ENCODE measurements at places on chromosomes 3 and 15.
A peak's percentile ranks its signal among the peaks of the same experiment; 100 is the strongest.

DNA sequence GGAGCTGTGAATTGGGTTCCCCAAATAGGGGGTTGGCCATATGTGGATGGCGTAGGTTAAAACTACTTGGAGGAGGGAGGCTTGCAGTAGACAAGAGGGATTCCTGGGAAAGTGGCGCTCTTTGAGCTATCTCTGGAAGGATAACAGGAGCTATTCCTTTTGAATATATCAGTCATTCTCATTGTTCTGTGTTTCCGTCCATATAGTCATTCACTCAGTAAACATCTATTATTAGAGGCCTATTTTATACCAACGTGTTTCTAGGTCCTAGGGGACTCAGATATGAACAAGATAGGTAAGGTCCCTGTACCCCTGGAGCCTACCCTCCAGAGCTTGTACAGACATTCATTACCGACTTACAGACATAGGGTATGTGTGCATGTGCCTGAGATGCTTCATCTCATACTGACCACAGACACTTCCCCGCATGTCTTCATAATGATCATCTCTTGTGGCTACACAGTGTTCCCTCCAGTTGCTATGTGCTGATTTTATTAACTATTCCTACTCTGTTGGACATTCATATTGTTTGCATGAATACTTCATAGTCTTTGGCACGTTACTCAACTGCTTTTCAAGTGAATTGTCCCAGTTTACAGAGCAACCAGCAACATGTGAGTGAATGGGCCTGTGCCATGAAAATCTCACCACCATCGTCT is 55.8 kb upstream of the VILL start:
- no peak for DNase-seq

DNA sequence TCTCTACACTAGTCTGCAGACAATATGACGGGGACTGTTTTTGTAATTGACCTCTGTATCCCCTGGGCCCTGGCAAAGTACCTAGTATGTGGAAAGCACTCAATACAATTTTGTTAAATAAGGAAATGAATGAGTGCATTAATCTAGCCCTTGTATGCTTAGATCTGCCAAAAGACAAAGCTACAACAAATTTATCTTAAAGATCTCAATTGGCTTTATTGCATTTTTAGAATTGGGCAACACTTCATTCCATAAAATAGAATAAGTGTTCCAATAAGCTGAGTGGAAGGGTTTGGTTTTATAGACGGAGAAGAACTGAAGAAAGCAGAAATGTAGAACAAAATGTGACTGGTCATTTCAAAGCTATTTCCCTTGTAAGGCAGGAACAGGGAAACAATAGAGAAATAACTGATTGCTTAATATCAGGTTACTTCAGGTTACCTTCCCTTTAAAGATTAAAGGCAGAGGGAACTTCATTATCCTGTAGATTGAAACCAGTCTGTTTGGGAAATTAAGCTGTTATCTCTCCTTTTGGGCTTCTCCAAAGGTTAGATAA is 108.3 kb upstream of the MME start:
- DNase-seq, result no peak

- no peak for DNase-seq
These were observed 80.9 kb downstream of the NECTIN3 start for GRCh38 chr3:111152496-111152895.

DNA sequence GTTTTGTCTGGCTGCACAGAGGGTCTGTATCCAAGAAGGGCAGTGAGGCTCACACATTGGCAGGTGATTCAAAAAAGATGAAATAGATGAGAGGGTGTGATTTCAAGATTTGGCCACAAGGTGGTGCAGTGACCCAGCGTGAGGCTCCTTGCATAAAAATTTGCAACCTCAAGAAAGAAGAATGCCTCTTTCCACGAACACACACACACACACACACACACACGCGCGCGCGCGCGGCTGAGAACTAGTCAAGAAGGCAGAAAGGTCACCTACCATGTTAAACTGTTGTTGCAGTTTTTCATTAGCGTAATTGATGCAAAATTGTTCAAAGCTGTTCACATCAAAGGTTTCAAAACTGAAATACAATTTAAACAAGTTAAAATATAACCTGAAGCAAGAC is 39.2 kb downstream of the MYO5C start:
- DNase-seq, result peak; percentile 79

DNA sequence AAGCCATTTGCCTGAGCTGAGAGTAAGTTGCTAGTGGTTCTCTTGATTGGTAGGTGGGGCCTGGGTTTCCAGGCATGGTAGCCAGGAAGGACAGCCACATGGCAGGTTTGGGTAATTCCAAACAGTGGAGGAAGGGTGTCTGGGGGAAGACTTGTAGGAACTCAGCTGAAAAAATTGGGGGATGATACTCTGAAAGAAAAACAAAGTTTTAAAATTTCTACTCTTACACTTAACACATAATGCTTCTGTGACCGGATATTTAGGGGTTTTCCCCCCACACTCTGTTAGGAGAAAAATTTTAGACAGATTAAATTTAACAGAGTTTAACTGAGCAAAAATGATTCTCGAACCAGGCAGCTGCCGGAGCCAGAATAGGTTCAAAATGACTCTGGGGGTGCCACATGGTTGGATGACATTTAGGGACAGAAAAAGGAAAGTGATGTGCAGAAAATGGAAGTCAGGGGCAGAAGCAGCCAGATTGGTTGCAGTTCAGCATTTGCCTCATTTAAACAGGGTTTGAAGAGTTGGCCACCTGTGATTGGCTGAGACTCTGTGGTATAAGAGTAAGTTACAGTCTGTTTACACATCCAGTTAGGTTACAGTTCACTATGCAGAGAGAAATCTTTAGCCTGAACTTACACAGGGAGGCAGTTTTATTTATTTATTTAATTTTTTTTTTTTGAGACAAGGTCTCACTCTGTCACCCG is 8.1 kb downstream of the B2M start:
- DNase-seq, result peak; percentile 50
